ENCODE measurements at places on chromosomes 13 and 19.

DNA sequence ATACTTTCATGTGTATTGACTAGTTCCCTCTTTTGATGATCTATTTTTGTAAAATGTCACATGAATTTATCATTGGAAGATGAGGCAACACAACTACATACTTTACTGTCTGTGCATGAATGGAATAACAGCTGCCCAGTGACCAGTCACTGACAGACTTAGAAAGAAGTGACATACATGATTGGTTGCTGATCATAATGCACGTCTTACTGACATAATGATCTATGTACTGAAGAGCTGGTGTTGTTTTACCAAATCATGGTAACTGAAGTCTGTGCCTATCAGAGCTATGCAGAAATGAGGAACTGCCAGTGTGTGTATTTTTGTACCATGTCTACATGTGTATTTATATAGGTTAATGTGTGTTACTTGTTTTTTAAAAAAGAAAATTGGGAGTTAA, 26.5 kb downstream of the GPR18 start:
- DNase-seq = no peak
- no peaks in the 10 kb centered on the region for H3K36me3 ChIP-seq
- H3K4me3 ChIP-seq = no peak overlapping the region

DNA sequence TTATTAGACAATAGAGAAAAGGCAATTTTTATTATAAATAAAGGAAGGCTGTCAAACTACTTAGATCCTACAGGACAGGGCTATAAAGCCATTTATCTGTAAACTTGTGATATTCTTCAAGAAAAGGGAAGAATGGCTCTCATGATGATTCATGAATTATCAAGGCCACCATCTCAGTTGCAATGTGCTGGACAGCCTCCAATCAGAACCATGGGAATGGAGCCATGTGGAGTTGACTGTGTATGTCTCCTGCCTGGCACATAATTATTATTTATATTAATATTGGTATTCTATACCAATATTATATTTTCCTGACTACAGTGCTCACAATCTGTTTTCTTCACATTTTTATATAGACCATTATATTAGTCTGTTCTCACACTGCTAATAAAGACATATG, 560.5 kb upstream of the MIR17HG start:
- H3K36me3 ChIP-seq = no peaks in the 10 kb centered on the region
- no peak for DNase-seq
- H3K4me3 ChIP-seq = no peak overlapping the region
- H3K4me1 ChIP-seq = no peaks in the 10 kb centered on the region

DNA sequence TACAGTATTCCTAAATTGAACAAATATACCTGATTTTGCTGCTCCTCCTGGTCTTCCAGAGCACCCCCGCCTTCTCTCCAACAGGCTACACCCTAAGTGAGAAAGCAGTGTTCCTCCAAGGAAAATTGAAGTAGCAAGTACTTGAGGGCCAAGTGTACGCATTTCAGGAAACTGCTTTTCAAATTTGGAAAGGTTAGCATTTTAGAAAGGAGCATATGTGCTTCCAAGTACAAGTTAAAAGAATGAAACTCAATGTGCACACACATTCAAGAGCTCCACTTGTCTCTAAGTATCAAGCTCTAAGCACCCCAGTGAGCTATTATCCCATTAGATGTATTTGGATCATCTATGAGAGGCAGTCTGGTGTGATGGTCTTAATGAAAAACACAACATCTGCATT, 25.8 kb downstream of the LHFPL6 start:
- H3K4me3 ChIP-seq = no peak overlapping the region
- H3K36me3 ChIP-seq = no peaks in the 10 kb centered on the region

DNA sequence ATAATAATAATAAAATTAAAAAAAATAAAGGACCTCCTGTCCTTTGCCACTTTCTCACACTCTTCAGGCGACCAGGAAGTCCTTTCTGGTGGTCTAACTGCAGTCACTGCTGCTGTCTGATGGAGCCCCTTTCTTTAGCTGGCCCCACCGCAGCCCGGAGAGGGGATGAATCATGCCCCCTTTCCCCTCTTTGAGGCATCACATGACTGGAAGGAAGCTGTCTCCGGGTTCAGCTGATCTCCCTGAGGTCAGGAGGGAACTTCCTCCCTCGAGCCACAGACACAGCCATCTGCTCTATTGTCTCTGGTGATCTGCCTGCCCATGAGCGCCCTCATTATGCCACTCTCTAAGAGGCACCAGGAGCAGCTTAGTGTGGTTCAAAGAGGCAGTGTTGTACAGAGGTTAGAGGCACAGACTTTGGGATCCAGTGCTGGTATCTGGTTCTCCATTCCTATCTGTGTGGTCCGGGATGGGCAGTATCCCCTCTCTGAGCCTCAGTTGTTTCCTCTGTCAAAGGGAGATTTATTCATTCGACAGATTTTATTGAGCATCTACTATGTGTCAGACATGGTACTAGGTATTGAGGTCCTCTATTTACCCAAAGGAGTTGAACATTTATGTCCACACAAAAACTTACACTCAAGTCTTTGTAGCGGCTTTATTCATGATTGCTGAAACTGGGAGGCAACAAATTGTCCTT, 30.0 kb downstream of the VAV1 start:
- no peaks in the 10 kb centered on the region for H3K4me1 ChIP-seq
- no peaks in the 10 kb centered on the region for H3K27me3 ChIP-seq
- H3K4me3 ChIP-seq = no peak overlapping the region
- peak; percentile 60 for DNase-seq
- no peaks in the 10 kb centered on the region for H3K36me3 ChIP-seq

Measured in transverse colon (tissue), 4 donors.